CD8-positive, alpha-beta memory T cell (primary cell): ENCODE measurements at places on chromosomes 2 and 18.

GRCh38 chr2:179985163-179985820 is 21.8 kb downstream of the CWC22 start:
- H3K36me3 ChIP-seq = peaks cover 34% of the 10 kb centered on the region
- no peaks in the 10 kb centered on the region for H3K4me1 ChIP-seq
- DNase-seq = no peak

DNA sequence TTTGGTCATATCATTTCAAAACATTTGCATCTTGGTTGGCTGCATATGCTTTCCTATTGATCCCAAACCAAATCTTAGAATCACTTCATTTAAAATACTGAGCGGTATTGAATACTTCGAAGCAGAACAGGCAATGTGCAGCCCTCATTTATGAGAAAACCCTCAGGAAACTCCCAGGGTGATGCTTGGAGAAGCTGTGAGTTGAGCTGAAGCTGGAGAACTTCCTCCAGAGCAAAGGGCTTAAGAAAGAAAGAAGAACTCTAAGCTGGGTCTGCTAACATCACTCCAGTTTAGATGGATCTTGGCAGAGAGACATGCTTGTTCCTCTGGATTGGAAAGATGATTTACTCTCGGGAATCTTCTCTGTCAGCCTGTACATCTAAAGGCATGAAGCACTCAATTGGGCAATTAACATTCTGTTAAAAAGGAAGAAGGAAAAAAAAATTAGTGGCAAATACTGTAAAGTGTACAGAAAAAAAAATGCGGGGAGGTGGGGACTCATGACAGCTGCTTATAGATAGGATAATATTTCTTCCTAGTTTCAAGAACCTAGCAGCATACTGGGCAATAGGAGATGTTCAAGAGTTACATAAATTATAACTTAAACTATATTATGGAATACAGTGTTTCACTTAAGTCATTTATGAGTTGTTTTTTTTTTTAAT is 49.5 kb downstream of the ATIC start:
- no peaks in the 10 kb centered on the region for H3K4me1 ChIP-seq
- no peak overlapping the region for H3K27ac ChIP-seq
- no peaks in the 10 kb centered on the region for H3K27me3 ChIP-seq
- DNase-seq = no peak
- no peak overlapping the region for H3K4me3 ChIP-seq
- H3K36me3 ChIP-seq = no peaks in the 10 kb centered on the region

DNA sequence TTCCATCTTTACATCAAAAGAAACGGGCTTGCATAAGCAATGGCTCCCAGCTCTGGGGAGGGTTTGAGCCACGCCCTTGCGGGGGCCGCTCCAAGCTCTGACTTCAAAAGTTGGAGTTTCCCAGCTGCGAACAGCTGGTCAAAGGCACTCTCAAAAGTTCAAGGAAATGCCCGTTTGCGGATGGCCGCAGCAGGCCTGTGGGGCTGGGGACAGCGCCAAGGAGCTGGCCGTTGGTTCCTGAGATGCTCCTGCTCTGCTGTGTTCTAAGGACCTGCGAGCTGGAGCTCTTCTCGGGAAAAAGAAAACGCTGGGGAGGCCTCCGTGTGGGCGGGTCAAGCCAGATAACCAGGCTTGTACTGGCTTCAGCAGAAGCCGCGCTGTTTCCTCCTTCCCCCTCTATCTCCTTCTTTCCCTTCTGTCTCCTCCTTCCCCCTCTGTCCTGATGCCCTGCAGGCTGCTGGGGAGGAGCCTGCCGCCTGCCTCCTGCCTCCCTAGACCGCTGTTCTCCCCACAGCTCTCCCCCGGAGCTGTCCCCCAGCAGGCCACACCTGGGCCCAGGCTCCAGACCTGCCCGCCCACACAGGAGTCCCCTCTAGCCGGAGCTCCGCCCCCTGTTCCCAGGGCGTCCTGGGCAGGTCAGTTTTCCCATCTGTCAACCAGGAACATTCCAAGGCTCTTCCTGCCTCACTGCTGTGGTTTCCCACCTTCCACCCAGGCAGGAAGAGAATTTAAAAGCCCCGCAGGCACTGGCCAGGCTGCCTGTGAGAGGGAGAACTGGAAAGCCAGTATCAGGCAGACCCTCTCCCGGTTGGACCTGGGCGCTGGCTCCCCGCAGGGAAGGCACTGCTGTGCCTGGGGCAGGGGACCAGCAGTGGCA is 14.1 kb downstream of the KLF11 start:
- H3K4me3 ChIP-seq = no peak overlapping the region
- DNase-seq = no peak
- H3K27ac ChIP-seq = no peak overlapping the region
- no peaks in the 10 kb centered on the region for H3K4me1 ChIP-seq
- peaks cover 7% of the 10 kb centered on the region for H3K36me3 ChIP-seq

DNA sequence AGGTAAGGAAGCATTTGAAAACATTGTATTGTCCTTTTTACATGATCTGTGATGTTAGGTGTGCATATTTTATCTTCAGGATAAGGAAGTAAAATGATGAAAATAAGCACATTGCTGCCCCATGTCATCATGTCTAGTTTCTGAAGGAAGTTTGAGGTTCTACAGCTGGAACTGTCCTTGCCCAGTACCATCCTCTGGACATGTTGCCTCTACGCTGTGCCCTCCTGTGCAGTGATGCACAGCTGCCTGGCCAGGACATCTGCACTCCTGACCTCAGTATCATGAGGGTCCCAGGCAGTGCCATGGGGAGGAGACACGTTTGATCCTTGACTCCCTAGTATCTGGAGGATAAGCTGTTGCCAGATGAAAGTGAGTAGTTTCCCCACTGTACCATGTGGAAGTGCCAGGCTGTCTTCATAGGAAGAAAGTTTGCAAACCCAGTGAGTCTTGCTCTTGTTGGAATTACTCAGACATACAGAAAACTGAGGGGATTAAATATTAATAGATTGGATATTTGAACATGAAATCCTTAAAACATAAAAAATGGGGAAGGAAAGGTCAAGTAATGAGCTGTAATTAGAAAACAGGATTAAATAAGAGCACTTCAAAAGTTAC is 9.5 kb downstream of the ALKAL2 start:
- DNase-seq = no peak
- H3K4me1 ChIP-seq = no peaks in the 10 kb centered on the region
- H3K36me3 ChIP-seq = peaks cover 48% of the 10 kb centered on the region

DNA sequence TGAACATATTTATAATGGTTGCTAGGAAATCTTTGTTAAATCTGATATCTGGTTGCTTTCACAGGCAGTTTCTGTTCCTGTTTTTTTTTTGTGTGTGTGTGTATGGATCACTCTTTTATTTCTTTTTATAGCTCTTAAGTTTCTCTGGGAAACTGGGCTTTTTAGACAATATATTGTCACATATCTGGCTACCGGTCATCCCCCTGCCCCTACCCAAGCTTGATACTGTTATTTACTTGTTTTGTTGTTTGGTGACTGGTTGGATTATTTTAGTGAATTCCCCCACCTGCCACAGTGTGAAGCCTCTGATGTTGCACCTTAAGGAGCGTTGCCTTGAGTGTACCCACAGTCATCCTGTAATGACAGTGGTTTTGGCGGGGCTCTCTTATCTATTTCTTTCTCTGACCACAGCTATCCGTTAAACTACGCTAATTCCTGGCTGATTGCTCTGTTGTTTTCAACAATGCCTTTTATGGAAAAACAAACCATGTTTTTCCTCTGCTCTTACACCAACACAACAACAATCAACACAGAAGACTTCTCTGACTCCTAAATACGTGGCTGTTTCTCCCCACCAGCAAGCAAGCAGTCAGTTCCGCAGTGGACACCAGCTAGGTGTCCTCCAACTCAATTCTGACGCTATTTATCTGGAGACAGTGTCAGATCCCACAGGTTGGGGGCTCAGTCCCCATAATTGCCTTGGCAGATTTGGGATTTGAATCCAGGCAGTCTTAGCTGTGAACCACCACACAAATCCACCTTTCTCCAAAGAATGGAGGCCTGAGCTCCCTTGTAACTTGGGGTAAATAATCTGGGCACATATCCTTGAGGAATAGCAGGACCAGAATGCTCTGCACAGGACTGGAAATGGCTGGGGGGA is 10.9 kb downstream of the GNLY start:
- H3K36me3 ChIP-seq = no peaks in the 10 kb centered on the region
- H3K27me3 ChIP-seq = no peaks in the 10 kb centered on the region
- DNase-seq = no peak
- H3K4me3 ChIP-seq = no peak overlapping the region
- no peak overlapping the region for H3K27ac ChIP-seq
- H3K4me1 ChIP-seq = peaks cover 7% of the 10 kb centered on the region

- DNase-seq = no peak
- peak within 1 kb of the TSS; percentile 28 for H3K4me3 ChIP-seq
Measured at GRCh38 chr2:171522052-171522787, at the start of gene CYBRD1. Gene CYBRD1 (plus strand): TSS chr2:171522474. CDS start chr2:171522546, 72 bp downstream.

- no peaks in the 10 kb centered on the region for H3K27me3 ChIP-seq
- no peaks in the 10 kb centered on the region for H3K4me1 ChIP-seq
- no peak overlapping the region for H3K27ac ChIP-seq
- H3K36me3 ChIP-seq = no peaks in the 10 kb centered on the region
Measured at GRCh38 chr2:152037743-152038435, 61.0 kb downstream of the CACNB4 start.

GRCh38 chr2:233422050-233422639 is 67.9 kb downstream of the DGKD start:
- H3K27ac ChIP-seq = no peak overlapping the region
- no peaks in the 10 kb centered on the region for H3K36me3 ChIP-seq
- H3K4me1 ChIP-seq = peaks cover 82% of the 10 kb centered on the region
- H3K27me3 ChIP-seq = no peaks in the 10 kb centered on the region
- peak overlapping the region; percentile 26 for H3K4me3 ChIP-seq
- DNase-seq = peak; percentile 48

DNA sequence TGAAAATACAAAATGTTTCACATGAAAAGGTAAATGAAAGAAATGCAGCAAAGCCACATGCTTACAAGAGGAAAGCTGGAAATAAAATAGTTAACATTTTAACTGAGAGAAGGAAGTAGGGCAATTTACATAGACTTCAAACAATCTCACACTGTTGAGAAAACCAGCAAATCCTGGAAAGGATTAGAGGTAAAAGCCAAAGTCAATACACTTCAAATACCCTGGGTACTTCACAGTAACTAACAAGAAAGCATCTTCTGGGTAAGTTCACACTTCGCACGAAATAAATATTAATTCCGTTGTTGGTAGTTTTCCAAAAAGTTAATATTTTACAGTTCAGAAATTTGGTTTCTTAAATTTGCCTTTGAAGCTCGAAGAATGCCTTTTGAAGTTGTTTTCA is 3.5 kb upstream of the ERICH2 start:
- H3K4me1 ChIP-seq = peaks cover 12% of the 10 kb centered on the region
- DNase-seq = no peak
- H3K27ac ChIP-seq = no peak overlapping the region
- H3K36me3 ChIP-seq = no peaks in the 10 kb centered on the region
- no peak overlapping the region for H3K4me3 ChIP-seq

DNA sequence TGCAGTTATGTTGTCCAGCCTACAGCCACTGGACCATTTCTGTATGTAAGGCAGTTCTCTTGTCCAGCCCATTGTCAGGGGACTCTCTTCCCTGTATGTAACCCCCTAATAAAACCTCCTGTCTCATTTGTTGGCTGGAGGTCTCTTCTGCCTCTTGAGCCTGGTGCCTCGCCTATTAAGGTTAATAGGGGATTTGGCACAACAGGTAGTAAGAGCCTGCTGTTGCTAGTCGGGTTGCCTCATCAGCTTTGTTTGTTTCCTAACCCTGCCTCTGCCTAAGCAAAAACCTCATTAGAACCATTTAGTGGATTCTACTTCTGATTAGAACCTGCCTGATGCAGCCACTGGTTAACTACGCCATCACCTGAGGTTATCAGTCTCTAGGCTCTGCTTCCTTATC is 62.2 kb upstream of the STPG4 start:
- H3K4me3 ChIP-seq = no peak overlapping the region
- no peak overlapping the region for H3K27ac ChIP-seq
- no peak for DNase-seq
- H3K4me1 ChIP-seq = no peaks in the 10 kb centered on the region

GRCh38 chr18:52715421-52715820 is 375.4 kb downstream of the DCC start:
- H3K27ac ChIP-seq = no peak overlapping the region
- no peaks in the 10 kb centered on the region for H3K27me3 ChIP-seq
- DNase-seq = no peak
- H3K4me3 ChIP-seq = no peak overlapping the region

DNA sequence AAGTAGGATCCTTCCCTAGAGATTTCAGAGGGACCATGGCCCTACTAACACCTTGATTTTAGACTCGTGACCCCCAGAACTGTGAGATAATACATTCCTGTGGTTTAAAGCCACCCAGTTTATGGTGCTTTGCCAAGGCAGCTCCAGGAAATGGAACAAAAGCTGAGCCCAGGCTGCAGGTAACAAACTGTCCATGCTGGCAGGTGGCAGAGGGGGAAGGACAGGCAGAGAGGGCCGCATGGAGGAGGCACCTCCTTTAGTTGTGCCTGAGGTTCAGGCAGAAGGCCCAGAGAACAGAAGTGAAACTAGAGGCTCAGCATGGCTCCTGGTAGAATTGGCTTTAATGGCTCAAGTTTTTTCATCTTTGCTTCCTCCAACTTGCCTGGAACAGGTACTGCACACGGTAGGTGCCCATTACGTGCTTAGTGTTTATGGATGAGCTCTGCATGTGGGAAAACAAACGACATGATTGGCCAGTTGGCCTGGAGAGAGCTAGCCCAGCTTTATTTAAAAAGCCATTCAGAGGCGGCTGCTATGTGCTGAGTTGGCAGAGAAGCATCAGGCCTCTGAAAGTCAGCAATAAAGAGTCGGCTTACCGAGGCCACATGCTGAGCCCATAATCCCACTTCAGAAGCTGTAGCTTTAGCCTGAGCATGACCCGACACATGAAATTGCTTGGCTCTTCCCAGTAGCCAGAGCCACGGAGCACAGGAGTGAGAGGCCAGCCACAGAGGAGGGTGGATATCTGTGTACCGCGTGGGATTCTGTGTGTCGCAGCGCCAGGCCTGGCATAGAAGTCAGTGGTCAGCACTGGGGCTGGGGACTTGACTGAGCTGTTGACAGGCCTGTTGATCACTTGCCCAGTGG is 36.5 kb downstream of the HS1BP3 start:
- no peaks in the 10 kb centered on the region for H3K27me3 ChIP-seq
- H3K4me1 ChIP-seq = no peaks in the 10 kb centered on the region
- no peaks in the 10 kb centered on the region for H3K36me3 ChIP-seq
- H3K4me3 ChIP-seq = no peak overlapping the region

GRCh38 chr18:6741232-6741663 is 11.7 kb downstream of the ARHGAP28 start:
- H3K36me3 ChIP-seq = no peaks in the 10 kb centered on the region
- no peak overlapping the region for H3K4me3 ChIP-seq
- no peak for DNase-seq
- H3K27ac ChIP-seq = no peak overlapping the region
- no peaks in the 10 kb centered on the region for H3K27me3 ChIP-seq
- no peaks in the 10 kb centered on the region for H3K4me1 ChIP-seq

- H3K27ac ChIP-seq = no peak overlapping the region
- no peak for DNase-seq
- H3K4me1 ChIP-seq = no peaks in the 10 kb centered on the region
- no peak overlapping the region for H3K4me3 ChIP-seq
- H3K27me3 ChIP-seq = no peaks in the 10 kb centered on the region
Measured at GRCh38 chr2:8263901-8264300, 418.0 kb upstream of the ID2 start.
